ENCODE measurements at places on chromosomes 5 and 9. TPM values are rescaled to one million over a fixed set of nuclear protein-coding genes. Genes with fewer than 3 reads are reported as not detected.

DNA sequence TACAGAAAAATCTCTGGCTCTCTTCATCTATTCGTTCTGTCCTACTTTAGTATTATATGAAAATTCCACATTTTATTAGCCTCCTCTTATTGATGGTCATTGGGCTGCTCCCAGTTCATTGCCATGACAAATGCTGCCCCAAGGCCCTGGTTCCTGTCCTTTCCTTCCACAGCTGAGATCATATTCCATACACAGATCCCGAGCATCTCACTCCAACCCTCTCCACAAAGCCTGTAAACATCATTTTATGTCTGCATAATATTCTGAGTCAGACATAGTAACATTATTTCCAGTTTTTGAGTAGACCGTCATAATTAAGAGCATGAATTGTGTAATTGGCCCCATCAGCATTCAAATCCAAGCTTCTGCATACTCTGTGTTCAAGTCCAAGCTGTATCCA is 86.3 kb downstream of the MVB12B start:
- DNase-seq: no peak

GRCh38 chr9:4567601-4568000 is 77.3 kb downstream of the SLC1A1 start:
- DNase-seq: no peak

SLC36A2 gene
- not detected for total RNA-seq

SOX30 gene
- total RNA-seq: not detected

DNA sequence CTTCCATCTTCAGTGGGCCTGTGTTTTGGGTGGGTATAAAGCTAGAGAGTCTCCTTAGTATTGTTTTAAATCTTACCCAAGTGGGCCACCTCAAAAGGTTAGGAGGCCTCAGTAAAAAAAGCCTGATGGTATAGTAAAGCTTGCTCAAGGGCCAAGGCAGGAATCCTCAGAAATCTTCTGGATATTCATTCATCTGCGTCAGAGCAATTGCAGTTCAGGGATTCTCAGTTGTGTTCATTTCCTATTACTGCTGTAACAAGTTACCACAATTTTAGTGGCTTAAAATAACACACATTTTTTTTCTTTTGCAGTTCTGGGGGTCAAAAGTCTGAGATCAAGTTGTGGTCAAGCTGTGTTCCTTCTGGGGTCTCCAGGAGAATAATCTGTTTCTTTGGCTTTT is 985.5 kb downstream of the TLE4 start:
- DNase-seq: no peak

GRCh38 chr5:144582066-144582465 is 411.4 kb downstream of the KCTD16 start:
- DNase-seq: no peak

FAT2 gene
- total RNA-seq: under 0.01 TPM

Data from IMR-90 (cell line).